ENCODE measurements at places on chromosomes 11 and 22.

DNA sequence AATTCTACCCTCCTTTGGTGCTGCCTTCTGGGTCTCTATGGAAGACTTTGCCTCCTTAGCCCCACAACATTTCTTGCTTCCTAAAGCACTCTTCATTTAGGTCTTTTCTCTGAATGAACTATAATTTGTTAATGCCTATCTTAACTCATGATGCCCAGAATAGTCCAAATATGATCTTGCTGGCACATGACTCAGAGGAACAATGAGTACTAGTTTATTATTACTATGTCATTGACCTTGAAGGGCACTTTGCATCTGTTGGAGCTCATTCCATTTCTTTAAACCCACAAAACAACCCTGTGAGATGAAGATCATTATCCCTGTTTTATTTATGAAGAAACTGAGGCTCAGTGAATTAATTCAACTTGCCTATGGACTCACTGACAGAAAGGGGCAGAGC is 320.2 kb upstream of the PLET1 start:
- no peak for DNase-seq

GRCh38 chr22:26642465-26643417 is 14.6 kb upstream of the MIAT start:
- DNase-seq: no peak

GRCh38 chr22:18997306-18997924 is 61.3 kb upstream of the PRODH start:
- no peak for DNase-seq

DNA sequence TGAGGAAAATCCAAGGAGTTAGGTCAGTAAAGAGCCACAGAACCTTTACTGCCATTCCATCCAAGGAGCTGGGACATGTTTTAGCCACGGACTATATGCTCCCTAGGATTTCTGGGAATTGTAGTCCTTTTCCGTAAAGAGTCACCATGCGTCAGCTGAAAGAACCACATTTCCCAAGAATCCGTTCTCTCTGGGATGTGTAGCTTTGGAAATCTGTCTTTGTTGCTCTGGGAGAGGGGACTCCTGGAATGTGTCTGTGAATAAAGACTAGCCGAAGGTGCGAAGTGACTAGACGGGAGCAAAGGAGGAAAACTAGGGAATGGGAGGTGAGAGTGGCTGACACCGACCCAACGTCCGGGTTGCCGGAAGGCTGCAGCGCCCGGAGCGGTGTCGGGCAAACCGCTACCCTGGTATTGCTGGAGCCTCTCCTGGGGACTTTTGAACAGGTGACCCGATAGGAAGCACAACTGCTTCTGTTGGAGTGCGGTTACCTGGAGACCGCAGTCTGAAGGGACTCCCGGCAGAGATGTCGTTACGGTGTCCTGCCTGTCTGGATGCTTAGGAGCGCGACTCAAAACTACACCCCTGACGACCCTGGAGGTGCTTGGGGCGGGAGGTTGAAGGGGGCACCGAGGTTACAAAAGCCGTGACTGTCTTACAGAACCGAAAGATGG is at the start of gene IFTAP:
Gene IFTAP (plus strand): TSS at position 187 of the 674 bp plus-strand sequence. CDS start 15,602 bp downstream, outside the sequence.
- DNase-seq: no peak

- peak; percentile 74 for DNase-seq
Measured at GRCh38 chr22:22866381-22867111, 21.1 kb upstream of the IGLL5 start.

Data from vagina (tissue), 2 donors.